ENCODE measurements at places on chromosomes 7 and 10.

DNA sequence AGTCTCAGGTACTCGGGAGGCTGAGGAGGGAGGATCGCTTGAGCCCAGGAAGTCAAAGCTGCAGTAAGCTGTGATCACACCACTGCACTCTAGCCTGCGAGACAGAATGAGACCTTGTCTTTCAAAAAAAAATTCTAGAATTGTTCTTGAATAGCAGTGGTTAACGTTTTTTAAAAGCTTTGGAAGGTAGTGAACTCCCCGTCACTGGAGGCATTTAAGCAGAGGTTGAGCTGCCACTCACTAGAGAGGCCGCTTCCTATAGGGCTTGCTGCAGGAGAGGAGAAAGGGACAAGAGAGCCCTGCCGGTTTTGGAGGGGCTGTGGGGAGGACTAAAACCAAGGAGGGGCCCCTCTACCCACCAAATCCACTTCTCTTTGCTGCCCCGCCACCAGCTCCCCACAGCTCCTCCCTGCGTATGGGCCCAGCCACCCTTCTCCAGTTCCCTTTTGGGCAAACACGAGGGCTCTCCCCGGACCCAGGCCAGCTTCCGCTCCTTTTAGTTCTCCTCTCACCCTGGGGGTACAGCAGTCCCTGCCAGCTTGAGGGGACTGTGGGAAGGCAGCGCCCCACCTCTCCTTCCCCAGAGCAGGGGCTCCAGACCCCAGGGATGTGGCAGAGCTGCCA is 86.9 kb upstream of the GTF2I start:
- DNase-seq = no peak

- no peak for DNase-seq
Observed at GRCh38 chr10:4892681-4893080, 66.7 kb downstream of the AKR1E2 start.

GRCh38 chr10:36391405-36391804 is 734.0 kb upstream of the ANKRD30A start:
- no peak for DNase-seq

DNA sequence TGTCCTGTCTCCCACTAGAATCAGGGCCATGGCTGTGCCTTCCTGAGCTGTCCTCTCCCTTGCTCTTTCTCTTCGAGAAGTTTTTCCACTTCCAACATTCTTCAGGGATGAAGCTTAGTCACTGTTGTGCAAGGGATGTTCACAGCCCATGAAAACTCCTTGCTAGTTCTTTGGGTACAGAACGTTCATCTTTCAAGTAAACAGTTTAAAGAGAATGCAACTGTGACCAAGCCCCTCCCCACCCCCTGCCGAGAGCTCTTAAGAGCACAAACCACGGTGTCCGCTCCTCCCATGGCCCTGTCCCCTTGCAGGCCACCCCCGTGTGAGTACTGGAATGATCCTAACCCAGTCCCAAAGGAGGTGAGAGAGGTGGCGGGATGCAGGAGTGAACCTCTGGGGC is 161.1 kb upstream of the RHEB start:
- no peak for DNase-seq

- DNase-seq = no peak
Observed at GRCh38 chr10:24850727-24851296, 101.6 kb downstream of the PRTFDC1 start.

GRCh38 chr10:84177541-84178141 is 4.0 kb downstream of the GPR15LG start:
- no peak for DNase-seq

DNA sequence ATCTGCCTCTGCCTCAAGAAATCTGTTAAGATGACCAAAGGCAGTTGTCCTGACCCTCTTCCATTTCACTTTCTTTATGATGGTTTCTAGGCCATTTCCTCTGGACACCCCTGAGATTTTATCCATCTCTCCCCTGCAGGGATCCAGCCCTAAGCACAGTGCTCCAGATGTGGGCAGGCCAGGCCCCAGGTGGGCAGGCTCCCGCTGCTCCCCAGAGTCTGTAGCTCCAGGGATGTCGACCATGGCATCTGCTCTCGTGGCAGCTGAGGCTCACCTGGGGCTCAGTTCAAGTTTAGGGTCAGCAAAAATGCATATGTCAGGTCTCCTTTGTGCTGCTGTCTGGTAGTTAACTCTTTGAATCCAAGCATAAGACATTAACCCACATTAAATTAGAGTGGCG is 11.8 kb downstream of the CEP41 start:
- DNase-seq = no peak

GRCh38 chr10:119546009-119546408 is 3.5 kb upstream of the RGS10 start:
- peak; percentile 15 for DNase-seq

GRCh38 chr10:1540144-1540543 is 197.2 kb downstream of the ADARB2 start:
- DNase-seq = no peak

DNA sequence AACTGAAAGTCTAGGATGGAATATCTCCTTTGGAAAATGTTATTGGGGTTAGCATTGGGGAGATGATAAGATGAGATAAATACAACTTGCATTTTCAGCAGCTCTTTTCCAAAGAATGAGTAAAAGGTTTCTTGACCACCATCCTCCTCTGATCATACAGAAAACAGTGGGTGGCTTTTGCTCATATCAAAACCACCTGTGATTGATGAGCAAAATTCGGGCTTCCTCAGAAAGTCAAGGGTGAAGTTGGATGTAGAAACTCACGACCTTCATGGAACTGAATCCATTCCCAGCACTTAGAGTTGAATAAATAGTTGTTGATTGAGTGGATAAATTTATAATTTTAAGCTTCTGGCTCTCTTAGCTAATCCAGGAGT is 158.4 kb downstream of the DNAJB6 start:
- DNase-seq = no peak

GRCh38 chr10:87878664-87879459 is 15.4 kb downstream of the PTEN start:
- DNase-seq = no peak

GRCh38 chr7:64875258-64875657 is 27.8 kb upstream of the ZNF273 start:
- DNase-seq = no peak

DNA sequence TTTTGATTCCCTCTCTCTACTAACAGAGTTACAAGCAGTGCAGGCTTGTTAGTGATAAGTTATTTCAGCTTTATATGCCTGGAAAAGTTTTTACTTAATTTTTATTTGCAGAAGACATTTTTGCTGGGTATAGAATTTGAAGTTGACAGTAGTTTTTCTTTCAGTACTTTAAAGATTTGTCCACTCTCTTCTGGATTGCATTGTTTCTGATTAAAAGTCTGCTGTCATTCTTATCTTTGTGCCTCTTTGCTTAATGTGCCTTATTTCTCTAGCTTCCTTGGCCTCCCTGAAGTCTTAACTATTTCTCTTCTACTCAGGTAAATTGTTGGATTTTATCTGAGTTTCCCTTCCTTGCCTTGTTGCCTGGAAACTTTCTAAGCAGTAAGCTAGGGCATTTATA is 36.2 kb downstream of the PLCE1 start:
- no peak for DNase-seq

GRCh38 chr10:132390921-132391675 is 5.9 kb upstream of the PWWP2B start:
- DNase-seq = no peak

DNA sequence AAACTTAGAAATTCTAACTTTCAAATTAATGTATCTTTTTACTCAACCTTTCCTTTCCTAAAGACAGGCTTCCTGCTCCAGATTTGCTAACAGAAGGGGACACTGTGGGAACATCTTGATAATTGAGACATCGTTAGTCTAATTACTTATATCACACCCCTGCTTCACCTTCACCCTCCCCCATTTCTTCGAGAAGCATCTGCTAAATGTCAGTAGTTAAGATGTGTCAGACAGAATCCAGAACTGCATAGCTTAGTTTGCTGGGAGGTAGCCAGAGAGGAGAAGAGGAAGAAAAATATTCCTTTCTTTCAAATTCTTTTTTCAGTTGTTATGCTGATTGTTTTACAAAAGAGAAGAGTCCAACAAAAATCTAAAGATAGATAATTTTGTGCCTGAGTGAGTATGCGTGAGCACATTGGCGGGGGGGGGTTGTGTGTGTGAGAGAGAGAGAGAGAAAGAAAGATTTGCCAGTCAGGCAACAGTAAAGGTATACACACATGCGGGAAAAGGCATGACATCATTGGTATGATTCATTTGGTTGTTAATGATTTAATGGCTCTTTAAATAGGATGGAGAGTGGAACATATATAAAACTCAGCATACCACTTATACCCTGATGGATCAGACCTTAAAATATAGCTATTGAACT is 192.4 kb downstream of the PTN start:
- DNase-seq = peak; percentile 42

- no peak for DNase-seq
Observed at GRCh38 chr7:157994319-157994718, 593.3 kb downstream of the PTPRN2 start.

DNA sequence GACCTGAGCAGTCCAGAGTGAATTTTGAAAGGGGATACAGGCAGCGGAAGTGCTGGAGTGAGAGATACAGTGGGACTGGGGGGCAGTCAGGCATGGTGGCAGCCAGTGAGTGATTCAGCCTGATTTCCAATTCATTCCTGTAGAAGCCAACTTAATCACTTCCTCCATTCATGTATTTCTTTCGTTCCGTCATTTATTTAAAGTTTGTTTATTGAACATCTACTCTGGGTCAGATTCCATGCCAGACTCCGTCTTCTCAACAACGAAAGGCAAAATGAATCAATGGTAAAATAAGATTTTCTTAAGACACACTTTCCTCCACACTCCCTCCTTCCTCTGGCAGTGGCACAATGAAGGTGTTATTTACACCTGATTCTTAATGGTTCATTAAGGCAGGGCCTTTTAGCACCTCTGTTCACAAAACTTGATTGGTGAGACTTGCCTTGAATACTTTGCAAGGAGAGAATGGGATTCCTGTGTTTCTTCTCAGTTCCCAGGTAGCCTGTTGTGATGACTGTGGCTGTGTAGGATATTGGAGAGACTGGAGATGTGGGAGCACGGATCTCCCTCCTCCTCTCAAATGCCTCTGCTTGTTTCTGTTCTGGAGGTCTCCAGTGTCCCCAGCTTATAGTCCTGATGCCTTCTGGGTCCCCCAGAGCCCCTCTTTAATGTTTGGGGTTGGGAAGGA is 27.9 kb downstream of the ADCYAP1R1 start:
- peak; percentile 14 for DNase-seq

DNA sequence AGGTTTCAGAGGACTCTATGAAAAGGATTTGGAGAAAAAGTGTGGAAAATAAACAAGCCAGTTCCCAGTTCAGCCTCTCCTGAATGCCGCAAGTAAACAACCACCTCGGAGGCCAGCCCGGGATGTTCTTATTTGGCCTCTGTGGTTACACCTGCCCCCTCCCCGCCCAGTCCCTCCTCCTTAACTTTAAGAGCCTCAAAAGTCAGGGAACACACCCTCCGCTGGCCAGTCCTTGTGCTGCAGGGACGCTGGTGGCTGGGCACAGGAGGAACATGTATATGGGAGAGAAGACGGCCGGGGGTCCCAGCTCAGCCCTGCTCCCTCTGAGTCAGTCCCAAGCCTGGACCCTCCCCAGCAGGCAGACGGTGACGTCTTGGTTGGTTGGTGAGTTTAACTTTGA is 6.1 kb downstream of the CHST3 start:
- peak; percentile 59 for DNase-seq

DNA sequence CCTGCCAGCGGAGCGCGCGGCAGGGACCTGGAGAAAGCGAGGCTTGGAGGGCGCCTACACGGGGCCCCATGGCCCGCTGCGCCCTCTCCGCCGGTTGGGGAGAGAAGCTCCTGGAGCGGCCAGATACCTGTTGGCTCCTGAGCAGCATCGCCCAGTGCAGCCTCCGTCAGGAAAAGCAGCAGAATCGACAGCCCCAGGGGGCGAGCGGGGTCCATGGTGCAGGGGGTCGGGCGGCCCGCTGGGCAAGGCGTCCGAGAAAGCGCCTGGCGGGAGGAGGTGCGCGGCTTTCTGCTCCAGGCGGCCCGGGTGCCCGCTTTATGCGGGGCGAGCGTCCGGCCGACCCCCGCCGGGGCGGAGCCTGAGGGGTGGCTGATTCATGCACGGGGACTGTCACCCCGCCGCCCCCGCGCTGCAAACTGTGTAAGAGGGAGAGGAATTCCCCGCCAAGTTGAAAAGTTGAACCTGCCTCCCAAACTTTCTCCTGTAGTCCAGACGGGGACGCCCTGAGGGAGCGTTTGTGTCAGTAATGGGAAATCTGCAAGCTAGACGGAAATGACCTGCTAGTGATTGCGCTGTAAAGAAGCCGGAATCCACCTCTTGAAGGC is at the start of gene TFPI2:
TFPI2 (minus strand) TSS at position 290 of the 605 bp plus-strand sequence; CDS start at position 215, 75 bp downstream.
- peak; percentile 84 for DNase-seq

DNA sequence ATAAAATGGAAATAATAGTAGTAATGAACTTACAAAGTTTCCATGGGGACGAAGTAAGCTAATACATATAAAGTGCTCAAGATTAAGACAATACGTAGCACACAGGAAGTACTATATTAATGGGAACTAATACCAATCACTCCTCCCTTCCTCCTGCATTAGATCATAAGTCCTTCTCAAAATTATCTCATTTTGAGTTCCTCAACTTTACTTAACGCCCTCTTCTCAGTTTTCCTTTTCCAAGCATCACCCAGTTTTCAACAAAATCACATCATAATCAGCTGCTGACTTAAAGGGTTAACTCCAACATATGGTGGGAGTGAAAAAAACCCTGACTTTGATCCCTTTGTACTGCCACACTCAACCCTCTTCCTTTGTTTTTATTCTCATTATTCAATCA is 24.4 kb downstream of the JMJD1C start:
- no peak for DNase-seq

DNA sequence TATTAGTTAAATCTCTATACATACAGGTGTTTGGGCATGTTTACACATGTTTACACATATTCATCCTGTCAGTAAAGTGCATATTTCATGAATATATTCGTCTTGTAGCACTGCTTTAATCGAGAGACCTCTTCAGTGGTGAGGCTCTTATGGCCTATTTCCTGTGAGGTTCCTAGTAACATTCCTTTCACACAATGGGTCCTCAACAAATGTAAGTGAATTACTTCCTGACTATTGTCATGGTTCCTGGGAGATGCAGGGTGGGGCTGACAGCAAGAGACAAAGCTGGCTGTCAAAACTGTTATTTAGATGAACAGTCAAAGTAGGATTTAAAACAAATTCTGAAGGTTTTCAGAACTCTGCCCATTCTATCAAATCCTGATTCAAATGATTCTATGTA is 12.4 kb upstream of the SEMA3A start:
- DNase-seq = no peak

- no peak for DNase-seq
Observed at GRCh38 chr7:79810916-79811315, 323.7 kb upstream of the GNAI1 start.

DNA sequence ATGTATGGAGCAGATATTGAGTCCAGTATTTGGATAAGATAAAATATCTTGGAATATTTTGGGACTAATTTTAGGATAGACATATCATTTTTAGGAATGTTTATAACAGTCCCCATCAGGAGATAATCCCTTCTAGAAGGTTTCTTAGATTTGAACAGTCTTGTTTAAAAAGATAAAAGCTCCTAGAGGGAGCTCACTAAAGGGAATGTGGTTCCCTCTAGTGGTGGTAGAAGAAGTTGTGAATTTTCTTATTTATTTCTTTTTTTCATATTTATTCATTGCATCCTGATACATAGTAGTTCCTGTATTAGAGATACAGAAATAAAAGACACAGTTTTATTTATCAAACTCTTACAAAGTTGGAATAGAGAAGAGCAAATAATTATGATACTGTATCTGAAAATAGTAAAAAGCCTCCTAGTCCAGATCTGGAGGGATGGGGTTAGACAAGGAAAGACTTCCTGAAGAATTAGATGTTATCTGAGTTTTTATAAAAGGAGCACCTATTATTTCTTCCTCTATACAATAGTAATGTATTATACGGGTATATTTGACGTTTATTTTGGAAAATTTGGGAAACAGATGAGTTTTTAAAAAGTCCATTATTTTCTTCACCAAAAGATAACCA is 24.5 kb upstream of the KLF14 start:
- peak; percentile 65 for DNase-seq

- DNase-seq = peak; percentile 67
Observed at GRCh38 chr10:7956508-7956907, 98.0 kb upstream of the GATA3 start.
